Fibroblast of skin of right biceps (primary cell): ENCODE measurements at places on chromosomes 5 and 9.

- no peak for DNase-seq
These were observed 4.5 kb downstream of the CCNH start for GRCh38 chr5:87408204-87408603.

- no peak for DNase-seq
These were observed 138.4 kb downstream of the ASTN2 start for GRCh38 chr9:117276444-117276843.

DNA sequence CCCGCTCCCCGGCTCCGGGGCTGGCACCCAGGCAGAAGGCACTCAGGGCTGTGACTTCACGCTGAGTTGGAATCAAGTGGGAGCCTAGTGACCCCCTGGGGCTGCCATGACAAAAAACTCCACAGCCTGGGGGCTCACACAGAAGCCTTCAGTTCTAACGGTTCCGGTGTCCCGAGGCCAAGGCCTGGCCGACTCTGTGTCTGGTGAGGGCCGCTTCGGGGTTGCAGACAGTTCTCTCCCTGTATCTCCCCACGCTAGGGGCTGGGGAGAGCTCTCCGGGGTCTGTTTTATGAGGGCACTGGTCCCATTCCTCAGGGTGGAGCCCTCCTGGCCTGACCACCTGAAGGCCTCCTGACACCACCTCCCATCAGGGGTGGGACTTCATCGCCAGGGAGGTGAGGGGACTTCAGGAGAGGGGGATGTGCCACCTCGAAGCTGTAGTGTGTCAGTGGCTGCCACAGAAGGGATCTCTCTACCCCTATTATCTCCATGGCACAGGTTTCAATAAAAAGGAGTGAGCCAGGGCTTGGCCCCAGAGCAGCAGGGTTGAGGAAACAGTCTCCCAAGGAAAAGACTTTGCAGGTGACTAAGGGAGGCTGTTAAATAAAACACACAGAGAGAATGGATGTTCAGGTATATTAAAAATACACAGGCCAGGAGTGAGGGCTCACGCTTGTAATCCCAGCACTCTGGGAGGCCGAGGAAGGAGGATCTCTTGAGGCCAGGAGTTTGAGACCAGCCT, 1.5 kb upstream of the SLC6A3 start:
- DNase-seq = no peak

DNA sequence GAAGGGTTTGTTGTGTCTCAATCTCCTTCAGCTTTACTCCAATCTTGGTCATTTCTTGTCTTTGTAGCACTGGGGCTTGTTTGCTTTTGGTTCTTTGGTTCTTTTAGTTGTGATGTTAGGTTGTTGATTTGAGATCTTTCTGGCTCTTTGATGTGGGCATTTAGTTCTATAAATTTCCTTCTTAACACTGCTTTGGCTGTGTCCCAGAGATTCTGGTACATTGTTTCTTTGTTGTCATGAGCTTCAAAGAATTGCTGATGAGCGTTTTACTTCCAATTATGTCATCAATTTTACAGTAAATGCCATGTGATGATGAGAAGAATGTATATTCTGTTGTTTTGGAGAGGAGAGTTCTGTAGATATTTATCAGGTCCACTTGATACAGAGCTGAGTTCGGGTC, 353.3 kb downstream of the MAN2A1 start:
- no peak for DNase-seq

GRCh38 chr5:38420246-38420645, 136.2 kb downstream of the LIFR start:
- peak; percentile 61 for DNase-seq

- no peak for DNase-seq
These were observed 133.1 kb downstream of the HSD17B3 start for GRCh38 chr9:96168882-96169281.

DNA sequence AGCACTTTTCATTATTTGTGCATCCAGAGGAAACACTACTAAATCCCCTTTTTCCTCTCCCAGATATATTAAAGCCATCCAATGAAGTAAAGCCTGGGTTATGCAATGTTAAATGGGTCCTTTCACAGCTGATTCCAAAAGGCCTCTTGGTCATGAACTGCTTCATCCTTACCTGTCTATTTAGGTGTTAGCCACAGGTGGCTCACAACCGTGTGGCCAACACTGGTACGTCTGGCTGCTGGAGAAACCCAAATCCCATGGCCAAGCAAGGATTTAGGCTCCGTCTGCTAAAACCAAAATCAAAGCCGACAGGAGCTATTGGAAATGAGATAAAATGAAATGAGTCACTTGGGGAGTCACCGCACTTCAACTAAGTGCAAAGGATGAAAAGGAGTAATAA, 193.9 kb downstream of the ADCY2 start:
- no peak for DNase-seq

DNA sequence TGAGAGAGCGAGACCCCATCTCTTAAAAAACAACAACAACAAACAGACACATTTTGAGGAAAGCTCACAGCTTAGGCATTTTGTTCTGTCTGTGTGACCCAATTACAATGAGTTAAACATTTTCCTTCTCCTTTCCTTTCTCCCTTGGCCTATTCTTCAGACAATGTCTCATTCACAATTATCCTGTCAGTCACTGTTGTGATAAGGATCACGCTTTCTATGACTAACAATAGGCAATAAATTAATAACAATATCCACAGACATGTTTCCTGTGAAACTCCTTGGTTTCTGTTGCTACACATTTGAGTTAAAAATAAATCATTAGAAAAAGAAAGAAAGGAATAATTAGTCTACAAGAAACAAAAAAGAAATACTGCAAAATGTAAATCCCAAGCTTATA, 19.8 kb upstream of the CARTPT start:
- DNase-seq = no peak

GRCh38 chr5:174789596-174789995, 65.2 kb downstream of the MSX2 start:
- DNase-seq = no peak

- no peak for DNase-seq
These were observed 100.2 kb downstream of the PIK3R1 start for GRCh38 chr5:68315679-68316271.

- peak; percentile 59 for DNase-seq
These were observed 1.4 kb downstream of the ZFR start for GRCh38 chr5:32443145-32443540.

- DNase-seq = no peak
These were observed 40.4 kb downstream of the BASP1 start for GRCh38 chr5:17257705-17258273.

DNA sequence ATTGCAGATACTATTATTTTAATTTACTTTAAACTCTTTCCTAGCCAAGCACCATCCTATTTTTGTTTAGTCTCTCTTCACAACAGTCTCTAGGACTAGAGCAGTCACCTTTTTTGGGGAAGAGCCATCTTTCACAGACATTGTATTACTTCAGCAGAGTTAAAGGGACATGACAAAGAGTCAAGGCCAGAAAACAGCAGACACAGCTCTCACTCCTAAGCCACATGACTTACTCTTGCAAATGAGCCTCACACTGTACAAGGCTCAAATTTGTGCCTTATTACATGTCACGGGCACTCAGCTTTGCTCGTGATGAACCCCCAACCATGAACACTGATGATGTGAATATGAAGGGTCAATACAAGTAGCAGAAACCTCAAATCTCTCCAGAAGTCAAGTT, 104.3 kb downstream of the ZNF608 start:
- DNase-seq = no peak

DNA sequence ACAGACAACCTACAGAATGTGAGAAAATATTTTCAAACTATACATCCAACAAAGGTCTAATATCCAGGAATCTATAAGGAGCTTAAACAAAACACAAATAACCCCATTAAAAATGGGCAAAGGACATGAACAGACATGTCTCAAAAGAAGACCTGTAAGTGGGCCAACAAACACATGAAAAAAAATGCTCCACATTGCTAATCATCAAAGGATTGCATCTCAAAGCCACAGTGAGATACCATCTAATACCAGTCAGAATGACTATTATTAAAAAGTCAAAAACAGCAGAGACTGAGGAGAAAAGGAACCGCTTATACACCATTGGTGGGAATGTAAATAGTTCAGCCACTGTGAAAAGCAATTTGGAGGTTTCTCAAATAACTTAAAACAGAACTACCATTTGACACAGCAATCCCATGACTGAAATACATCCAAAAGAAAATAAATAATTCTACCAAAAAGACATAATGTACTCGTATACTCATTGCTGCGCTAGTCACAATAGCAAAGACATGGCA, 39.1 kb upstream of the C5orf63 start:
- no peak for DNase-seq

DNA sequence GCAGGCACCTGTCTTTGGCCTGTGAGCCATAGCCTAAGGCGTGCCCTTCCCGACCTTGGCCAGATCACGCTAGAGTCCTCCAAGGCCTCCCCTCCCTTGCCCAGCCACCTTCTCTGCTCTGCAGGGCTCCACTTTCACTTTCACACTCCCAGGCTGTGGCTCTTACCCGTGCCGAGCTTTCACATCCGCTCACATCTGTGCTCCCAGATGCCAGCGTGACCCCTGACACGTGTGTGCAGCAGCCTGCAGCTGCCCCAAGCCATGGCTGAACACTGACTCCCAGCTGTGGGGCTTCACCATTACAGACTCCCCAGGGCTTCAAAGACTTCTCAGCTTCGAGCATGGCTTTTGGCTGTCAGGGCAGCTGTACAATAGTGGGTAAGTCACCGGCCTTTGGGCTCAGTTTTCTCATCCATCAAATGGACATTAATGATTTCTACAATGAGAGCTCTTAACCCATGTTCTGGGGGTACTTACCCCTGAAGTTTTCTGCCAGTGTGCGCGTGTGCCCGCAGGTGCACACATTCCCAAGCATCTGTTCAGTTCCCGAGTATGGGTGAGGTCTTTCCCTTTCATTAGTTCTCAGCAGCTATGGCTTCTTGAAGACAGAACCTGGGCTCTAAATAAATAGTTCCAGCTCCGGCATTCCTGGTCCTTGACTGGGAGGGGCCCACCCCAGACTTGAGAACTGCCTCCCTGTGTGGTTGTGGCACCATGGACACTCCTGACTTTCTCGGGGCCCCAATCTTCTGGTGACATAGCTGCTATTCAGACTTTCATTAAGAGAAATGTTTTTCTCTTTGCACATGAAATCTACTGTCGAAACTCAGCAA, 118.6 kb downstream of the RGS3 start:
- DNase-seq = peak; percentile 35

DNA sequence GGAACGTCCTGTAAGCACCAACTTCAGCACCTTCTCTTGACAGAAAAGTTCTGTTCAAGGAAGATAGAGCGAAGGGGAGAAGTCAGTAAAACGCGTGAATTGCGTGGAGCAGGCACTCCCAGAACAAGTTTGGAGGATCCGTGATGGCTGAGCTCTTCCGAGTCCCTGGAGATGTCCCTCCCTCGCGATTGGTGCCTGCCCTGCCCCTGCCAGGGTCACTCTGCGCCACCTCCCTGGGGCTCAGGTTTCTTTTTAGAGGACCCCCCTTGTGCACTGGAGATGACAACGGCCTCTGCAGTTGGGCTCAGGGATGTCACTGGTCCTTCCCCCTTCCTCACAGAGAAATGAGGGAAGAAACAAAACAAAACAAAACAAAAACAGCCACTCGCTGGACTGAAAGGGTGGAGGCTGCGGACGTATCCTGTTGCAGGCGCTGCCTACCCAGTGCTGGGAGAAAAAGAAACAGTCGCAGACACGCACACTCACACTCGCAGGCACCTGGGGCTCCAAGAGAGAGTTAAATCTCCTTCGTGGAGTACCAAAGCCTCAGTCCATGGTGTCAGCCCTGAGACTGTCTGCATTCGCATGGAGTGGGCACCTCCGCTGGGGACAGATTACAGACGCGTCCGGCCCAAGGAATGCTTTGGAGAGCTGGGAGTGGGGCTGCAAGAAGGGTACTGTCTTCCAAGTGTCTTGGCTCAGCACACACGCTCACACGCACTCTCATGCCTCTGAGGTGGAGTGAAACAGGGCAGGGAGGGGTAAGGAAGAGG, 512.7 kb downstream of the SLCO4C1 start:
- DNase-seq = no peak
